ENCODE measurements at places on chromosomes 6 and 20.

DNA sequence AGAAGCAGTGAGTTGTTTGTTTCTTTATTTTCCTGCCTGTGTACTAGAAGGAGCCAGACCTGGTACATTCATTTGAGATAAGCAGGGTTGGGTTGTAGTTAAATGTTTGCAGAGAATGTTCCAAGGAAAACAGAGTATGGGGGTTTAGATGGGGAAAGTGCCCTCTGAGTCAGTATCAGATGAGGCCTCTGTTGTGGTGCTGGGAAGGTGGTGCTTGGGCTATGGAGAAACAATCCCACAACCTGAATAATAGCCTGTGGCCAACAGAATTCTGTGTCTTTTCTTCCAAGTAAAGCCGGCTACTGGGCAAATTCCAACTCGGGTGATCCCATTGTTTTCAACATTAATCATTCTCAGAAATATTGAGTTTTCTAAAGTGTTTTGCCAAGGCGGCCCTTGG, 109.3 kb downstream of the RNF144B start:
- no peaks in the 10 kb centered on the region for H3K36me3 ChIP-seq
- H3K4me3 ChIP-seq: no peak overlapping the region
- peaks cover 5% of the 10 kb centered on the region for H3K4me1 ChIP-seq
- peaks cover 14% of the 10 kb centered on the region for H3K27me3 ChIP-seq
- DNase-seq: no peak

- H3K27me3 ChIP-seq: no peaks in the 10 kb centered on the region
- H3K4me1 ChIP-seq: peaks cover 6% of the 10 kb centered on the region
- H3K27ac ChIP-seq: no peak overlapping the region
- DNase-seq: no peak
Observed at GRCh38 chr6:145155411-145155810, 579.9 kb downstream of the EPM2A start.

GRCh38 chr6:115456848-115457247, 603.8 kb downstream of the FRK start:
- no peak overlapping the region for H3K27ac ChIP-seq
- no peak overlapping the region for H3K4me3 ChIP-seq
- no peaks in the 10 kb centered on the region for H3K27me3 ChIP-seq
- no peaks in the 10 kb centered on the region for H3K36me3 ChIP-seq

DNA sequence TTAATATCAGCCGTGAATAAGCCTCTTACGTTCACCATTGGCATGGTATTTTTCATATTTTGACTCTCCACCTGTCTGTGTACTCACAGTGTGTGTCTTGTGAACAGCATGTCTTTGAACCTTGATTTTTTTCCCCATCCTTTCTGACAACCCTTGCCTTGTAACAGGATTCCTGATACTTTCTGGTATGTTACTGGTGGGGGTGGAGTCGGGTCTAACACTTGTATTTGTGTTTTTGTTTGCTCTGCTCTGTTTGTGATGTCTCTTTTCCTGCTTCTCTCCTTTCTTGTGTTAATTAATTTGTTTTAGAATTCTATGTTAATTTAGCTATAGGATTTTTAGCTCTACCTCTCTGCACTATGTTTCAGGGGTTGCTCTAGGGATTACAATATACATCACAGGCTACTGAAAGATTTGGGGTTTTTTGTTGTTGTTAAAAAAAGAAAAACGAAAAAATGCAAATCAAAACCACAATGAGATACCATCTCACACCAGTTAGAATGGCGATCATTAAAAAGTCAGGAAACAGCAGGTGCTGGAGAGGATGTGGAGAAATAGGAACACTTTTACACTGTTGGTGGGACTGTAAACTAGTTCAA, 245.1 kb downstream of the CDH4 start:
- peaks cover 3% of the 10 kb centered on the region for H3K27me3 ChIP-seq
- no peak for DNase-seq
- peaks cover 25% of the 10 kb centered on the region for H3K4me1 ChIP-seq
- H3K36me3 ChIP-seq: no peaks in the 10 kb centered on the region

- H3K4me1 ChIP-seq: peaks cover 8% of the 10 kb centered on the region
- H3K27ac ChIP-seq: no peak overlapping the region
- no peak overlapping the region for H3K4me3 ChIP-seq
- DNase-seq: no peak
Observed at GRCh38 chr20:57619051-57619831, 985 bp downstream of the ZBP1 start.

DNA sequence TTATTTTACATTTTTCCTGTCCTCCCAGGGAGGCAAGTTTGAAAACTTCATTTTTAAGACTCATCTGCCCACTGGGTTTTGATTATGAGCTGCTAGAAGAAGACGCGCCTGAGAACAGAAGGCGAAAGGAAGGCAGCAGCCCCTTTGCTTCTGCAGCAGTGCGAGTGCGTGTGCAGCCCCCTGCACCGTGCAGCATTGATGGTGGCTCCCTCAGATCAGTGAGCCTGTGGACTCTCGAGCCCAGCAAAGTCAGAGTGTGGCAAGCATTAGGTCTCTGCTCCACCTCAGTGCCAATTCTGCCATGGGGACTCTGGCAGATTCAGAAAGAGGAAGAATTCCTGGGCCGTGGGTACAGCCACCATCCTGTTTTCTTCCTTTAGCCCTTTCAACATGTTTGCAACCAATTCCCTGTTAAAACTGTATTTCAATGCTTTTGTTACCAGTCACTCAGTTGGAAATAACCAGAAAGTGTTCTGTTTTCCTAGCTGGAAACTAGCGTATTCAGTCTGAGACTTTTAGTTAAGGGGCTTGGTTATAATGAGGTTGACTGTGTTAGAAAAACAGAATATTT, 134.8 kb upstream of the OGFRL1 start:
- H3K27me3 ChIP-seq: peaks cover 3% of the 10 kb centered on the region
- H3K4me3 ChIP-seq: no peak overlapping the region
- H3K4me1 ChIP-seq: no peaks in the 10 kb centered on the region
- H3K27ac ChIP-seq: no peak overlapping the region
- DNase-seq: no peak

DNA sequence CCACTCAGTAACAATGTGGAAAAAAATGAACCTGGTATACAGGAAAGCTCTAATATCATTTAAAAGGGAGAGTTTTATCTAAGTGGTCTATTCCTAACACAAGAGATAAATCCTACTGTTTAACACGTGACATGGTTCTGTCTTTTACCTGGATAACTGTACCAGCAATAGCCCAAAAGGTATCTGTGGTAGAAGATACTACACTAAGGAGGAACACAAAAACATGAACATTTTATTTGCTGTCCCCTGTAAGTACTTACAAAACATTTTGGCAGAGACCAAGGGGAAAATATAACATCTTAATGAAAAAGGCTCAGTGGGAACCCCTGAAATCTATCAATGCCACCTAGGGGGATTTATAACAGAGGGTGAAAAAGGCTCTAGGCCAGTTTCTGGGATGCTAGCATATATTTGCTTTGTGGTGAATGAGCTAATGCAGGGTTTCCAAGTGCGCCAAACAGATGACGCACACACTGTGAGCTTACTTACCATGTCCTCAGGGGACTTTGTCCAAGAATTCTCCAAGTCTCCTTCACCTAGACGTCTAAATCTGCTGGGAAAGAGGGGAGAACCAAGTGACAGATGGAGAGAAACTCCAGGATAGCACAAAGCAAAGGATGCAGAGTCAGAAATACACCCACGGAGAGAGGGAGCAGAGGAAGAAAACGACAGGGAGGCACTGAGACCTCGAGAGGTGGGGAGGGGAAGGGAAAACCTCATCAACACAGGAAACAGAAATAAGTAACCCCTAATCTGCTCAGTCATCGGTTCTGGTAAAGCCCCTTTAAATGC, 147.9 kb upstream of the PRND start:
- H3K4me1 ChIP-seq: no peaks in the 10 kb centered on the region
- H3K36me3 ChIP-seq: no peaks in the 10 kb centered on the region

DNA sequence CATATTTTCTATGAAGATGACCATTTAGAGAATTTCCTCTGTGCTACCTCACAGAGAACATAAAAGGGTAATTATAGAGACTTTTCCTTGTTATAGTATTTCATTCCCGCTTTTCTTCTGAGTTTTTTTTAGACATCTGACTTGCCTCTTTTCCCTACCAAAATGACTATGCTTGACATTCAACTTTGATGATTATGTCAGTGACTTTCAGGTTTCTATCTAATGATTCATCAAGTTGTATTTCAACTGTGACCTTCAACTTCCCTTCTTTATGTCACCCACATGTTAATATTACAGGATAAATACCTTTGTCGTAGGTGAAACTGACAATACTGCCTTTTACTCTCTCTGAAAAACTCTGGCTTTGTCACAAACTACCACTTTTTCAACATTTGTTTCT, 95.3 kb downstream of the MLIP start:
- peaks cover 5% of the 10 kb centered on the region for H3K4me1 ChIP-seq
- H3K27ac ChIP-seq: no peak overlapping the region
- H3K27me3 ChIP-seq: no peaks in the 10 kb centered on the region
- DNase-seq: no peak

DNA sequence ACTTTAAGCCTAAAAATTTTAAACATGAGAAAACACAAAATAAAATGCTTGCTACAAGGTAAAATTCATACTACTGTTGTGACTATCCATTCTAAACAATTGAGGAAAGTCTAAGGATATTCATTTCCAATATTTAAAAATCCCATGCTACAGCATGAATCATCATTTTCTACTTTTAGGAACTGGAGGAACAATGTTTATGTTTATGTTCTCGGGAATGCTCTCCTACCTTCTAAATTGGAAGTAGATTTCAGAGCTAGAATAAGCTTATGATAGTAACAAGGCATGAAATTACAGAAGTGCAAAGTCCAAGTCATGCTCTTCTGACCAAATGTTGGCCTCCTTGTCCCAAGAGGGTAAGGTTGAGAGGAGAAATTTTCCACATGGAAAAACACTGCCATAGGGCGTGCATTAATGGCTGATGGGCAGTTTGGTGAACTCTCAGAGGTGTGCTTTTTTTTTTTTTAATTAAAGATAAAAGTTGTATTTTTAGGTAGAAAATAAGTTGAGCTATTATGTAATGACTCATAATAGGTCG, 6.0 kb upstream of the MYLK4 start:
- peaks cover 17% of the 10 kb centered on the region for H3K4me1 ChIP-seq
- H3K36me3 ChIP-seq: no peaks in the 10 kb centered on the region
- H3K27ac ChIP-seq: no peak overlapping the region
- H3K4me3 ChIP-seq: no peak overlapping the region

DNA sequence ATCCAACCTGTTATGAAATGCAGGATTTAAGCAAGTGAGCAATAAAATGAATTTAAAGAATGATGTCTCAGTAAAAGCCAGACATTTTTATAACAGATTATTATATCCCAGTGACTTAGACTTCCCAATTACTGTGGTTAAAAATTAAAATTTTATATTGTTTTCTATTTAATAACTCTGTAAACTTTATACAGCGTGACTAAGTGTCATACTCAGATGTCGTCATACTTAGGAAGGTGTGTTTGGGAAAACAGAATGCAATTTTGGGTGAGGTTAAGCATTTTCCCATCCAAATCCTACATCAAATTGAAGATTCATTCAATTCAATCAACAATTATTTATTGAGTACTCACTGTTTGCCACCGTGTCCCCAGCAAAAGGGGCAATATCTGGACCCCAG, 31.4 kb upstream of the FRMD1 start:
- H3K4me1 ChIP-seq: peaks cover 12% of the 10 kb centered on the region
- peaks cover 8% of the 10 kb centered on the region for H3K27me3 ChIP-seq
- DNase-seq: no peak

DNA sequence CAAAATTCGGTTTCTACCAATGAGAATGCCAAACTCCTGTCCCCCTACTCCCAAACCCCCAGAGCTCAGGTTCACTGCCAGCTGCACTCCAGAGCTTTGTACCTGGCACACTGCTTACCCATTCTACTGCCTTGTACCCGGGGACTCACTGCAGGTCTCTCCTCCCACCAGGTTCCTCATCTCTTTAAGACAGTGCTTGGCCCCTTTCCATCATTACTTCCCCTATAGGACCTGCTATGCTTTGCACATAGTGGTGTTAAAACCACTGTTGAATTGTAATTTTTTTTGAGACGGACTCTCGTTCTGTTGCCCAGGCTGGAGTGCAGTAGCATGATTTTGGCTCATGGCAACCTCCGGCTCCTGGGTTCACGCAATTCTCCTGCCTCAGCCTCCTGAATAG, 25.9 kb downstream of the LYRM4 start:
- peaks cover 5% of the 10 kb centered on the region for H3K27me3 ChIP-seq
- H3K36me3 ChIP-seq: no peaks in the 10 kb centered on the region
- peaks cover 3% of the 10 kb centered on the region for H3K4me1 ChIP-seq
- no peak overlapping the region for H3K27ac ChIP-seq

- no peak for DNase-seq
- H3K27me3 ChIP-seq: no peaks in the 10 kb centered on the region
- no peak overlapping the region for H3K27ac ChIP-seq
- H3K4me3 ChIP-seq: no peak overlapping the region
Observed at GRCh38 chr6:56690519-56691285, 48.0 kb upstream of the DST start.

GRCh38 chr6:15341311-15342001, 95.6 kb downstream of the JARID2 start:
- DNase-seq: no peak
- H3K4me3 ChIP-seq: no peak overlapping the region
- no peak overlapping the region for H3K27ac ChIP-seq
- peaks cover 60% of the 10 kb centered on the region for H3K4me1 ChIP-seq
- H3K27me3 ChIP-seq: peaks cover 3% of the 10 kb centered on the region

DNA sequence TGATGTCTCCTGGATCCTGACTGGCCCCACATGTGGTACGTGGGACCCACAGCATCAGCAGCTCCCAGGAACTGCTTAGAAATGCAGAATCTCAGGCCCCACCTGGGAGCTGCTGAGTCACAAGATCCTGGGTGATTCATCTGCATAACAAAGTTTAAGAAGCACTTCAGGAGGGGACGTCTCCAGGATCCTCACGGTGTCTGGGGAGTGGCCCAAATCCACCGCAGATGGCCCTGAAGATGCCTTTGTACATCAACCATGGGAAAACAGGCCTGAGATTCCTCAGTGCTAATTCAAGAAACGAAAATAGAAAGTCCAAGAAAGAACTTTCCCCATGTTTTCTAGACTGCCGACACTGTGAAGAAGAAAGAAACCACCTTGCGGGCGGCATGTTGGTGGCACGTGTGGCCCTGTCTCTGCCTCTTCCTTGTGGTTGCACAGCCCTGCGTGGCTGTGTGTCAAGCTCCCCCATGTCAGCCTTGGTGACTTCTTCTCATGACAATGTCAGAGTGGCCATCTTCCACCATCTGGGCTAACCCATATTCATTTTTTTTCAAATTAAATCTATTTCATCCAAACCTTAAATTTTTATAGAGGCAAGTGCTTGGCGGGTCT, 26.1 kb downstream of the RRBP1 start:
- peaks cover 9% of the 10 kb centered on the region for H3K27me3 ChIP-seq
- H3K27ac ChIP-seq: no peak overlapping the region
- DNase-seq: no peak
- H3K4me1 ChIP-seq: peaks cover 44% of the 10 kb centered on the region
- H3K4me3 ChIP-seq: no peak overlapping the region

DNA sequence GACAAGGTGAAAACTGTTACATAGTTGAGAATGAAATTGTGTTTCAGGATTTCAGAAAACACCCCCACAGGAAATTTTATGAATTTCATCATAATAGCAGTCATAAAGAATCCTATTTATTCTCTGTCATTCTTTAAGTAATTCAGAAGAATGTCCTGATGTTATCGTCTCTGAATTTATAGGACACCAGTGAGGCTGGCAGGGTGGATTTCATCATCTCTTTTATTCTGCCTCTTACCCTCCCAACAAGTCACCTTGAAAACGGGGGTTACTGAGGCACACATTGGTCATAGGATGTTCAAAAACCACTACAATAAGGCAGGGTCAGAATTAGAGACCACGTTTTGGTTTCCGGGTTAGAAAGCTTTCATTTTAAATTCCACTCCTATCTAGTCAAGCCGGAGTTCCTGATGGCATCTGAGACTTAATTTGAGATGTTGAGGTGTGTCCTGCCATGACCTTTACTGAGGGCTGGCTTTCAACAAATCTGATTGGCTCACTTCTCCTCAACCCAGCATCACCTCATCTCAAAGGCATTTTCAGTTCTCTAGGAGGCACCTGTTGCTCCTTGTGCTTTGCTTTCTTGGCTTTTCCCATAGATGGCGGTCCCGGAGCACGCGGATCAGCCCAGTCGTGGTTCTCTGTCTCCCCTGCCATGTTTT, 230.6 kb upstream of the SUPT3H start:
- H3K4me1 ChIP-seq: peaks cover 46% of the 10 kb centered on the region
- H3K27me3 ChIP-seq: peaks cover under 1% of the 10 kb centered on the region
- no peak overlapping the region for H3K27ac ChIP-seq
